ENCODE measurements at places on chromosomes 4 and X.

- DNase-seq: no peak
Observed at GRCh38 chr4:53321151-53321983, 44.5 kb downstream of the SCFD2 start.

DNA sequence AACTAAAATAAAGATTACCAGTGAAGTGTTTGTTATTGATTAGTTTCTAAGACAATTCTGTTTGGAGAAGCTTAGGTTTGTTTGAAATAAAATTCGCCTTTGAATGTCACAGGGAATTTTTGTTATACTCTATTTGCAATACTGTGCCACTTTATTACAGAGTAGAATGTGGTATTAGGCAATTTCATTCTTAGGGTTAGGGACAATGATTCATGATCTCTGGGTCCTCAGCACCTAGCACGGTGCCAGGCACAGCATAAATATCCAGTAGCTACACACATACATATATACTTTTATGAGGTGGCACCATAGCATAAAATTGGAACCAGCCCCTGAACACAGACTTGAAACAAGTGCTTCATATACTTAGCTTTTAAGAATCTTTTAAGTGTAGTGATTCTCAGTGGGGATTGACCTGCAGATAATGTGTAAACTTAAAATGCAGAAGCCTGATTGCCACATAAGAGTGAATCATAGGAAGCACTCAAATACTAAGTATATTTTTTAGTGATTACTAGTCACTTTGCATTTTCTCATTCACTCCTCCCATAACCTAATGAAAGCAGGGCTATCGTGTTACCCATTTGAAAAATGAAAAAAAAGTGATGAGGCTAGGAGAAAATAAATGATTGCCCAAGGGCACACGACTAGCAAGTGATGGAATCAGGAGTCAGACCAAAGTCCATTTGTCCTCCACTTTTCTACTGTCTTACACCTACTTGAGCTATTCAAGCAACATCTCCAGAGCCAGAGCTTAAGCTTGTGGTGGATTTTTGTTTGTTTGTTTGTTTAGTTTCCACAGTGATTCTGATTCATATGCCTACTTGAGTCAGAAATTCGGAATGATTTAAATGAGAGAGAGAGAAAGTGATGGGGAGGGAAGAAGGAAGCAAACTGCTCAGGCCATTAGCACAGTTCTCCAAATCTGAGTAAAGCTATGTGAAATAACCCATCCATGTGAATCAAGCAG, 366.0 kb upstream of the FGF13 start:
- no peak for DNase-seq

DNA sequence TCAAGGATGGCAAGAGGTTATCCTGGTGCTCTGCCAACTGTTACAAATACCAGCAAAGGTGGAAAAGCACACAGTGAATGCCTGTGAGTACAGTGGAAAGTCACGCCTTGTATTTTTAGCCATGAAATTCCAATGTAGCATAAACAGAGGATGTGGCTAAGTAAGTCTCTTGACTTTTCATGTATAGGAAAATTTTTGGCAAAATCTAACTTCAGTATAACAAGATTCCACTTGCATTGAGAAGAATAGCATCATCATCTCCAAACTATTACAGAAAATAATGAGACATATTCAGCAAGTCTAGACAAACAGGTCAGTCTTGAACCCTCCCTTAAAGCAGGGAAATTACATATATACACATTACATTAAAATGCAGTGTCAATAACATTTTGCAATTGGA, 7.9 kb downstream of the SLC10A6 start:
- DNase-seq: no peak

DNA sequence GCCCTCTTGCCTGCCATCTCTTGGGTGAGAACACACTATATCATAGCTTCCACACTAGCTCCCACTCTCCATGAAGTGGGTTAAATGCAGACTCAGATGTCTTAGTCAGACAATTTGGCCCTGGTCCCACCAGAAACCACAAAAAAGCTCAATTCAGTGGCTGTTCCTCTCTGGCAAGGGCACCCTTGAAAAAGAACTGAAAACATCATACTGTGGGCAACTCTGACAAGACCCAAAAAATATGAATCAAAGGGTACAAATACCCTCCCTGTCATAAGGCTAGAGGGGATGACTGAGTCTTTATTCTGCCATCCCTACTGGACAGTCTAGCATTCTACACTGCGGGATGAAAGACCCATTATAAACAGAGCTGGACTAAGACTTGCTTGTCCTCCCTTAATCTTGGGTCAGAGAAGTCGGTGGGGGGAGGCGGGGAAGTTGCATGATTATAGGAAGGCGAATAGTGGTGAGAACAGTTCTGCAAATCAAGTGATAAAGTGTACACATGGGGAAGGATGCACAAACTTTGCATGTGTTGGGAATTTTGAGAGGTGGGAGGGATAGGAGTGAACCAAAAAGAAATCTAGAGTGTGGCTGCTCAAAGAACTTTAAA, 172.1 kb downstream of the OPHN1 start:
- no peak for DNase-seq

DNA sequence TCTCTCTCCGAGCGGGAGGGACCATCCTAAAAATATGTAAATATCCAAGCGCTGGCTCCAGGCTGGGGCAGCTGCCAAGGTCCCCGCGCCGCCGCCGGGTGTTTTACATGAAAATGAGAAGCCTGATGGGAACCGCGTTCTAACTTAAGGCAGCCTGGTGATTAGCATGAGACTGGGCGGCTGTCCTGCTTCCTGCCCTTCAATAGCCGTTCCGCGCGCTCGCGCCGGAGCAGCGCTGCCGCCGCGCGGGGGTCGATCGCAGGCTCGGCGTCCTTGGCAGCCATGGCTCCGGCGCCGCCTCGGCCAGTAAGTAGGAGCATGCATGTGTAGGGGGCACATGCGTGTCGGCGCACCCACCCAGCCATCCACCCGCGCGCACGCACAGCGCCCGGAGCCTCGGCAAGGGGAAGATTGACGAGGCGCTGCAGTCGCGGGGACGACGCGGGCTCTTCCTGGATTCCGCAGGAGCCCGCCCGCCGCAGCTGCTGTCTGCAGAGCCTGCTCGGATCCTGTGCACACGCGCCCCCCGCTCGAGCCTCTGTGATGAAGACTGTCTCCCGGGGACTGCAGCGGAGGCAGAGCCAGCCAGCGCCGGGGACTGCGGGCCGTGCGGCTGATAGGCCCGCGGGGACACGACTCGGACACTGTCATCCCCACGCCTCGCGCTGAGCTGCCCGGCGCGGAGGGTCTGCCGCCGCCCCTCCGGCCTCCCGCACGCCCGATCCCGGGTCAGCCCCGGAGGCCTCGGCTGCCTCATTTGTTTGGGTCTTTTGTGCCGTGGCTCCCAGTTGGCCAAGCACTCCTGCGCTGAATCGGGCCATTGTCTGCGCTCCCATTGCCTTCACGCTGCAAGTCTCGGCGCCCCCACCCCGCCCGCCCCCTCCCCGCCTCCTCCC, 734 bp downstream of the STOX2 start:
- DNase-seq: peak; percentile 47

- DNase-seq: no peak
Observed at GRCh38 chr4:2036327-2036726, 22.8 kb upstream of the NAT8L start.

GRCh38 chr4:158999166-158999682, 103.7 kb upstream of the RAPGEF2 start:
- no peak for DNase-seq

DNA sequence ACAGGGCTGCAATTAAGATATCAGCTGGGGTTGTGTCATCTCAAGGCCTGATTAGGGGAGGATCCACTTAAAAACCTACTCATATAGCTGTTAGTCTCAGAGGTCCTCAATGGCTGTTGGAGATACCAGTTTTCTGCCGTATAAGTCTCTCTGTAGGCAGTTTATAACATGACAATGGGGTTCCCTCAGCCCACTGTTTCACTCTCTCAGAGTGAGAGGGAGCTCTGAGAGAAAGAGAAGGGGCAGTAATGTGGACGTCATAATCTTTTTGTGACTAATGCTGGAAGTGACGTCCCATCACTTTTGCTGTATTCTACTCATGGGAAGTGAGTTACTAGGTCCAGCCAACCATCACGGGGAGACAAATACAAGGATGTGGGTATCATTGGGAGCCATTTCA, 70.3 kb downstream of the STIM2 start:
- DNase-seq: no peak

- DNase-seq: no peak
Observed at GRCh38 chr4:163613383-163613782, 118.9 kb downstream of the TMA16 start.

- no peak for DNase-seq
Observed at GRCh38 chr4:112939901-112940300, 109.6 kb upstream of the ANK2 start.

DNA sequence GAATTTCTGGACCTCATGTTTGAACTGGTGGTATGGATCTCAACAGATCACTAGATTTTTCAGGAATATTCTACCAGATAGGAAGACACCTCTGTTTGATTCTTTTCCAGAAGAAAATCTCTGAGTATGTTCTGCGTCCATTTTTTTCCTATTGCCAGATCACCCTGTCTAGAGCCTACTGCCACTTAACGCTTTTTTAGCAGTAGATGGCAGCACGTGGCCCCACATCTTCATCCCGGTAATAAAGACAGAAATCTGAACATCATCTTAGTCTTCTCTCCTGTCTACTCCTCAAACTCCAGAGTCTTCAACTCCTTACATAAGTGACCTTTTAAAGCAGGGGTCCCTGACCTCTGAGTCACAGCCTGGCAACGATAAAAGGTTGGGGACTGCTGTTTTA, 184.7 kb downstream of the TMA16 start:
- no peak for DNase-seq

DNA sequence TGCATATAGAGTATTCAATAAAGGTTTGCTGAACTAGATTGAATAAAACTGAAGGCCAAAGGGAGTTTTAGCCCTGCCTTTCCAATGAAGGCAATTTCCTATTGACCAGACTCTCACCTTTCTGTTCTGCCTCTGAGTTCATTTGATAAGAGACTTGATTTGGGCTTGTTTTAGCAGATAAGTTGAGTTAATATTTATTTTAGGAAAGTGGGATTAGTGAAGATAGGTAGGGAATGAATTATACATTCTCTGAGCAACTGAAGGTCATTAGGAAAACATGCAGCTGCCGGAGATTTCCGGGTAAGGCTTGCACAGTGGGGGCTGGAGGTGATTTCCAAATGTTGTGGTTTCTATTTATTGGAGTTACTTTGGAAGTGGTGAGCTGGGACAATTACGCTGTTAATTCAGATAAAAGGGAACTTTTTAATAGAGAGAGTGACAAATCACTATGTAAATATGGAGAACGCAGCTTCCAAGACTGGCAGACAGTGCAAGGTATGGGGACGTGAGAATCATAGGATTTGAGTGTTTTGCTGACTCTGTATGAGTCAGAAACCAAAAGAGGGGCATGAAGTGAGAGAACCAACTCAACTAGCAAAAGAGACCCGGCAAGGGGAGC, 553.6 kb upstream of the BOD1L1 start:
- DNase-seq: no peak

- no peak for DNase-seq
Observed at GRCh38 chrX:141642979-141643378, 53.5 kb downstream of the SPANXA2 start.

- no peak for DNase-seq
Observed at GRCh38 chrX:41029332-41029731, 55.9 kb upstream of the USP9X start.

DNA sequence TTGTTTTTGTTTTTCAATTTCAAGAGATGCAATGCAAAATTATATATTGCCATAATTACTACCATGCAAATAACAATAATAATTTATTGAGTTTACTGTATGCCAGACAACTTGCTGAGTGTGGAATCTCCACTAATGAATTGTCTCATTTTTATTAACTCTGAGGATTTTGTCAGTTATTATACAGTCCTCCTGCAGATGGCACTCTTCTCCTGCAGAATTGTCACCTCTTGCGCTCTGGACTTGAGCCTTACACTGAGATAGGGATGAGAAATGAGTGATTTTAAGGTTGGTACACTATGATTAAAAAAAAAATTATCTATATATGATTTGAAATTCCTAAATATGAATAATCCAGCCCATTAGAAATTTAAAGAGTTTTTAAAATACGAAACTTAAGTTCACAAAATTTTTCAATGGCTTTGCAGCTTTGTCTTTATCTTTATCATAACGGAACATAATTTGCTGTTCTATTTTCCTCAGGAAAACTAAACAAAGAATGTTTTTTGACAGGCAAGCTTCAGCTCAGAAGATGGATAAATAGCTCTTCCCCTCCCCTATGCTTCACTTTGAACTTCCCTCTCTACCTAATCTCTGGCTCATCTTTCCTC, 12.7 kb upstream of the PAQR3 start:
- DNase-seq: no peak

GRCh38 chr4:136562834-136563233, 969.5 kb downstream of the PCDH18 start:
- DNase-seq: no peak

- no peak for DNase-seq
Observed at GRCh38 chrX:1316527-1316926, 20.1 kb upstream of the IL3RA start.

DNA sequence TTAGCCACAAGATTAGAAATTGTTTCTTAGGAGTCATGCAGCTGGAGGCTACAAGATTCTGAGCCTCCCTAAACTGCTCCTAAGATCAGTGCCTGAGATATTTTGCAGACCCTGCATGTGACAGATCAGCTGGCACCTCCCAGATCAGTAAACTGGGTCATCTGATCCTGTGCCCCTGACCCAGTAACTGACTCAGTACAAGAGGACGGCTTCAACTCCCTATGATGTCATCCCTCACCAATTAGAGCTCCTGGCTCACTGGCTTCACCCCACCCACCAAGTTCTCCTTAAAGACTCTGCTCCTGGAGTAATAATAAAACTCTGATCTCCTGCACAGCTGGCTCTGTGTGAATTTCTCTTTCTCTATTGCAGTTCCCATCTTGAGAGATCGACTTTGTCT, 45.4 kb upstream of the PNPLA4 start:
- no peak for DNase-seq

DNA sequence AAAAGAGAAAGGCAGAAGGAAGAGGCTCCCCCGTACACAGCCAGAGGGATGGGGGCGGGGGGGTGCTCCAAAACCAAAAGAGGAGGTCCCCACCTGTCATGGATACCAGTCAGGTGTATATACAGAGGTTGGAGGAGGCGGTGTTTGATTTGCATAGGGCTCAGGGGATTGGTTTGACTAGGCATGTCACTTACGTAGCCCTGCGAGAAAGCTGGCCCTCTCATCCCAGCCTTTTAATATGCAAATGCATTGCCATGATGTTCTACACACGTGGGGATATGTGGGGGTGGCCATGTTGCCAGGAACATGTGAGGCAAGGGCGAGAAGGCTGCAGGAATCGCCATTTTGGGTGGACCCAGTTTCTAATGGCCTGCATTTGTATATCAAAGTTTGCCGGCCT, 38.6 kb downstream of the TMEM150C start:
- DNase-seq: no peak

- DNase-seq: no peak
Observed at GRCh38 chr4:236028-236427, 69.2 kb downstream of the ZNF732 start.

GRCh38 chr4:147693218-147693617, 9.3 kb upstream of the PRMT9 start:
- no peak for DNase-seq

GRCh38 chrX:19824603-19825002, 62.8 kb downstream of the SH3KBP1 start:
- DNase-seq: no peak

DNA sequence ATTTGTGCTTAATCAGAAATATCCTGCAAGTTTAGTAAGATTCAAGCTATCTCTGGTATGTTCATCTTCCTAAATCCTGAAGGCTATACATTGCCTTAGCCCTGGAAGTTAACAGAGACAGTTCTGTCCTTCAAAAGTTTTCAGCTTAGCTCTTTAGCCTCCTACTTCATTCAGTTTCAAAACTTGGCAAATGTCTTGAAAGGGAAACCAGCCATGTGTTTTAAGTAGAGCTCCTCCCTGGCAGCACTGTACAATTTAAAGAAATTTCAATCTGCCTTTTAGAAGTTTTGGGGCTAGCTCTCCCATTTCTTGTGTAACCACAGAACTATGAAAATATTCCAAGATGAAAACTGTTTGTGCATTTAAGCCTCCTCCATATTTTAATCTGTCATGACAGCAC, 47.0 kb downstream of the FANCB start:
- DNase-seq: no peak

Data from D721Med (cell line).